Activated naive CD4-positive, alpha-beta T cell treated with anti-CD3 and anti-CD28 coated beads, Interleukin-2, amount 10 ng/mL, durations not matched to agents 7 days and 5 days (primary cell): ENCODE measurements at places on chromosomes 5 and 9.

GRCh38 chr5:69502367-69502766 lies 9.8 kb downstream of the OCLN start:
- DNase-seq: no peak

- DNase-seq: no peak
Measured at GRCh38 chr5:146490089-146490843, 25.7 kb downstream of the GPR151 start.

DNA sequence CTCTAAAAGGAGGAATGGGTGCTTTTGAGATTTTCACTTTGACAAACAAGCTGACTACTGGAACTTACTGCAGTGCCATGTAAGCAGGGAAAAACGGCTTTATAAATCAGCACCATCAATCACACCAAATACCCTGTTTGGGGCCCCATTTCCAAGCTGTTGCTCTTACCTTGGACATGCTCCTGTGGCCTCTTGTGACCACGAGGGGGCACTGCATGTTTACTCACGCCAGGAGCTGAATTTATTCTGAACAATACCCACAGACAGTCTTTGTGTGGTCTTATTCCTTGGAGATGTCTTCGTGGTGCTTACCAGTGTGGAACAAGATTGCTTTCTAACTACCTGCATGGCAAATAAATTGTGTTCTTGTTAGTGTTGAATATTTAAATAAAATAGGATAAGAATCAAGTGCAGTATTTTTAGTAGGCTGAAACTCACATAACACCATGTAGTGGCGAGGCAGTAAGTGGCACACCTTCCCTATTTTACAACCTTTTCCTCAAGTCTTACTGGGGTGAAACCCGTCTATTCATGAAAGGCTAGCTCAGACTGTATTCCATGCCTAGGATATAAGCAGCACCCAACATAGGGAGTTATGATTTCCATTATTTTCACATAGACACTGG lies 155.5 kb upstream of the NMUR2 start:
- DNase-seq: peak; percentile 59

- DNase-seq: no peak
Measured at GRCh38 chr5:179118338-179118737, 58.2 kb downstream of the ZNF354C start.

GRCh38 chr9:76716085-76716672 lies 48.1 kb upstream of the PCA3 start:
- DNase-seq: no peak

GRCh38 chr9:89884356-89885083 lies 279.7 kb downstream of the GADD45G start:
- DNase-seq: no peak

DNA sequence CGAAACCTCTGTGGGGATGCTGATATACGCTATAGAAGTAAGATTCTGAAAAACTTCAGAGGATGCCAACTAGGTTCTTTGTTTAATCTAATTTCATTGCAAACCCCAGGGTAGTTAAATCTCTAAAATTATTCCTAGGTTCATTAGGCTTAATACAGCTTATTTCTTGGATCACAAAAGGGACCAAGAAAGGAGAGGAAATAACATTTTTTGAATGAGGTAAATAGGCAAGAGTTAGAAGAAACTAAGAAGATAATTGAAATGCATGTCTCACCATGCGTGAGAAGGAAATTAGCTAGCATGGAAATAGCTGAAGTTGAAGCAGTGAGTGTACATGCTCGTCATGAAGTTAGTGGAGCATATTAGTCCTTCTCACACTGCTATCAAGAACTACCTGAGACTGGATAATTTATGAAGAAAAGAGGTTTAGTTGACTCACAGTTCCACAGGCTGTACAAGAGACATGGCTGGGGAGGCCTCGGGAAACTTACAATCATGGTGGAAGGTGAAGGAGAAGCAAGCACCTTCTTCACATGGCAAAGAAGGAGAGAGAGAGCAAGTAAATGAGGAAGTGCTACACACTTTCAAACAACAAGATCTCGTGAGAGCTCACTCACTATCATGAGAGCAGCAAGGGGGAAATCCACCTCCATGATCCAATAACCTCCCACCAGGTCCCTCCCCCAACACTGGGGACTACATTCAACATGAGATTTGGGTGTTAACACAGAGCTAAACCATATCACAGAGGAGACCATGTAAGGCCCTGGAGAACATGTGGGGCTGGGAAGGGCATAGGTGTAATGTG lies 125.1 kb upstream of the OSMR start:
- no peak for DNase-seq

GRCh38 chr5:179417016-179417415 lies 71.8 kb upstream of the ADAMTS2 start:
- no peak for DNase-seq

DNA sequence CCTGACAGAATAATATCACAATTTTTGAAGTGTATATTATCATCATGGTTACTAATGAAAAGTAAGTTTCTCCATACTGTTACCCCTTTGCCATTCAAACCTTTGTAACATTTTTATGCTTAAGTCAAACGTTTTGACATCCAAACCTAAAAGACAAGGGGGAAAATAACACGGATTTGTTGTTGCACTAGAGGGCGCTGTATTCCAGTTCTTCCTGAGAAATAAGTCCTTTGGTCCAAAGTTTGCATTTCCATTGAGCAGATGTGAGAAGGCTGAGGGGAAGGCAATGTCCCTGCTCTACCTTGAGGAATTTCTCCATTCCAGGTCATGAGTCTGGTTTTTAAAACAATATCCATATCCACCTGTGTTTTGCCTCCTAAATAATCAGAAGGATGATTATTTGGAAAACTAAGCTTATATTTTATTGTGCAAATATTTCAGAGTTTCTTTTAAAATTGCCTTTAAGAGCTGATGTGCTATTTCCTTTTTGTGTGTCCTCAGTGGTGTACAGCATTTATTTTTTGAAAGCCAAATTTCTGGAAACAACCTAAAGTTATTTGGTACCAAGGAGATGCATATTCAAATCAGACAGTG lies 9.7 kb downstream of the LECT2 start:
- peak; percentile 26 for DNase-seq

- no peak for DNase-seq
Measured at GRCh38 chr5:127848098-127848497, 144.9 kb downstream of the CCDC192 start.

GRCh38 chr5:132812123-132812765 lies 858 bp upstream of the SOWAHA start:
- DNase-seq: no peak

- no peak for DNase-seq
Measured at GRCh38 chr5:157047898-157048297, 11.0 kb downstream of the HAVCR1 start.

DNA sequence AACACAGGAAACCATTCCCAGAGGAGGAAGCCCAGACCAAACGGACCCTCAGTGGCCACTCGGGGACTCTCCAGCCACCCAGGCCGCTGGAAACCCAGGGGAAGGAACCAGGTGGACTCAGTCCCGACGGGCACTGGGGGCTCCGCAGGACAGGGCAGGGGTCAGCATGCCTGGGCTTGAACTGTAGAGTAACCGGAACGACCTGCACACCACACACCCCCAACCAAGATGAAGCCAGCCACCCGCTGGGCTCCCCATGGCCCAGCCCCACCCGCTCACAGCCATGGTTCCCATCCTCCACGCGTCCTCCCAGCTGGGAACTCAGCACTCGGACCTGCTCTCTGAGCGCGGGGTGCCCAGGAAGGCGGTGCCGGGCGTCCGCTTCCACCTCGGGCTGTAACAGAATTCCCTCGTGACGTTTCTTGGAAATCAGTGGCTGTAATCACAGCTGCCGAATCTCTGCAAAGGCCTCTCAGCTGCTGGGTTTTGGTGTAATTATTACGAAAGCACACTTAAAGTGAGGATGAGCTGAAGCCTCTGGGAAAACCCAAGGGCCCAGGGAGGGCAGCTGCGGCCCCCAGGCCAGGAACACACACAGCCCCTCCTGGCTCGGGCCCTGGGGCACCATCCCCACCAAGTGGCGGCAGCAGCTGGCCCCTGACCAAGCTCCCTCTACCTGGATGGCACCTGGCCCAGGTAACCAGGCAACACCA lies 13.8 kb downstream of the NACC2 start:
- no peak for DNase-seq

- no peak for DNase-seq
Measured at GRCh38 chr5:137142764-137143605, 356.1 kb downstream of the SPOCK1 start.

DNA sequence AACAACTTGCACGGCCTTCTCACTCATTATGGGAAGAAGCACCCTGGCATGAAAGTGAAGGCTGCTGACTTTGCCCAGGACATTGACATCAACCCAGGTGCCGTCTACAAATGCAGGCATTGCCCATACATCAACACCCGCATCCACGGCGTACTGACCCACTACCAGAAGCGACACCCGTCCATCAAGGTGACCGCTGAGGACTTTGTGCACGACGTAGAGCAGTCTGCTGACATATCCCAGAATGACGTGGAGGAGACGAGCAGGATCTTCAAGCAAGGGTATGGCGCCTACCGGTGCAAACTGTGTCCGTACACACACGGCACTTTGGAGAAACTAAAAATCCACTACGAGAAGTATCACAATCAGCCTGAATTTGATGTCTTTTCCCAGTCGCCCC lies 65.4 kb downstream of the ZNF462 start:
- no peak for DNase-seq

- DNase-seq: no peak
Measured at GRCh38 chr5:121746763-121747162, 104.9 kb upstream of the FTMT start.

- DNase-seq: no peak
Measured at GRCh38 chr5:75614176-75614575, 2.9 kb downstream of the ANKDD1B start.

DNA sequence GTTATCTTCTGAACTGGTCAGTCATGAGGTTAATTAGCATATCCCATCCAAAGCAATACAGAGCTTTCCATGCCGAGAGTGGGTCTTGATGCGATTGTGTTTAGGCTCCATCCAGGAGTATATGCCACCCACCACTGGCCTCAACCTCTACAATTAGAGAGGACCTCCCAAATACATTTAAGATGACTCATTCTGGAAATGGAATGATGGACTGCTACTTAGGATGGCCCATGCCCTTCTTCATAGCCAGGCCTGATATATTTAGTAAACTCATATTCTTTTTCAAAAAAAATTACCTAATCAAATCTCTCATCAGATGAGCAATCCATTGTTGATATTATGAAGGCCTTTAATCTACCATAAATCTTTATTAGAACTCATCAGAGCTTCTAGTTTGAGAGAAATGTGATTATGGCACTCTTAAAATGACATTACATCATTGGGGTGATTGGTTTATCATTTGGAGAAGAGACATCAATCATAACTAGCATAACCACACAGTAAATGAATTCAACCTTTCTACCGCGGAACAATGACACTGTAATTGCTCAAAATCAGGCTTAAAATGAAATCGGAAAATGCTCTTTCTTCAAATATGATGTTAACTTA lies 414.2 kb upstream of the WWC1 start:
- no peak for DNase-seq

DNA sequence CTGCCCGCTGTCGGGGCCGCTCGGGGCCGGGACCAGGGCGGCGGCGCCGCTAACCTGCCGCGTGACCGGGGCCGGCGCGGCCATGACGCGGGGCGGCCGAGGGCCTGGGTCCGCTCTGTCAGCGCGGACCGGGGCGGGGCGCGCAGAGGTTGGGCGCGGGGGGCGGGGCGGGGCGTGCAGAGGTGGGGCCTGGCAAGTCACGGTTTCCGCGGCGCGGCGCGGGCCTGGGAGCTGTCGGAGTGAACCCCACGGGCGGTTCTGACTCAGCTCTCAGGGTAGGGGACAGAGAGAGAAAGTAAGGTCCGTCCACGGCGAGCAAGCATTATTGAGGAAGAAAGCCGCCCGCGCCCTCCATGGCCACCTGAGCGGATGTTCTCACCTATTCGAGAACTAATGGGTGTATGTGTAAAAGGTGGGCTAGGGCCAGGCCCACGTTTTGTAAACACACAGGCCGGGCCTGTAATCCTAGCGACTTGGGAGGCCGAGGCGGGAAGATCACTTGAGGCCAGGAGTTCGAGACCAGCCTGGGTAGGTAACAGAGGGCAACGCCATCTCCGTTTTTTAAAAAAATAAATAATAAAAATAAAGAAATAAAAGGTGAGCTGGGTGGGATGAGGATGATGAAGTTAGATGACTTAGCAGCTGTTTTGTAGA lies at the start of gene PRXL2C:
Gene PRXL2C, minus strand, starts transcription at position 120 of the 654 bp plus-strand sequence. Its CDS starts 36 bp downstream, at position 84.
- peak; percentile 86 for DNase-seq

GRCh38 chr9:104108315-104108714 lies 14.2 kb downstream of the SMC2 start:
- no peak for DNase-seq

DNA sequence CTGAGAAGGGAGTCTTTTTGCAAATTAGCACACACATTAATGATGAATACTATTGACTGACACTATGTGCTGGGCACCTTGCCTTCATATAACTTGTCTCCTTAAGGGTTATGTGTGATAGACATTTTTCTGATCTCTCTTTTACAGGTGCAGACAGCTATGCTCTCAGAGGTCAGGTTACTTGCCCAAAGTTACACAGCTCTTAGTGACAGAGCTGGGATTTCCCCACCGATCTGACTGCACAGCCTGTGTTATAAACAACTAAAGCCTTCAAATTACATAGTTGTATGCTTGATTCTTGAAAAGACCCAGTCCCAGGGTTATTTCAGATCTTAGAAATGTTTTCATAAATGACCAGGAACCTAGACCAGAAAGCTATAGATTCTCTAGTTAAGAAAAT lies 462.7 kb downstream of the EBF1 start:
- no peak for DNase-seq

- DNase-seq: no peak
Measured at GRCh38 chr9:131672451-131672850, 67.4 kb downstream of the RAPGEF1 start.

GRCh38 chr9:20603524-20604268 lies 18.6 kb downstream of the MLLT3 start:
- DNase-seq: no peak

- DNase-seq: no peak
Measured at GRCh38 chr9:3464033-3464638, 61.7 kb downstream of the RFX3 start.

DNA sequence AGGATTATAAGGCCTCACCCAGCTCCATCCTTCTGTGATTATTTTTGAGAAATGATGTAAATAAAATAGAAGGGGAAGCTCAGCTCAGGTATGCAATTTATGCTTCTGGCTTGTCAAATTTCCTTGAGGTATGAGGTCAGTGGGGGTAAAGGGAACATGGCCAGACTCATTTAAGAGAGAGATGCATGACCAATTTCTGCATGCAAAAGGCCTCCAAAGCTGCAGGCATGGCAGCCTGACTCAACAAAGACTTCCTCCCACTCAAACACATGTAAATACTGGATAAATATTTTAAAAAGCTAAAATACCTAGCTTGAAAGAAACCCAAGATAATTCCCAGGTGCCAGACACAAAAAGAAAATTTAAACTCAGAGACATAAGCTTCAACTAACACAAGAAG lies 101.4 kb upstream of the SLC1A3 start:
- DNase-seq: no peak
